ENCODE measurements at places on chromosomes 7 and 10.

- DNase-seq: no peak
Observed at GRCh38 chr7:66950311-66950710, 29.3 kb downstream of the TMEM248 start.

DNA sequence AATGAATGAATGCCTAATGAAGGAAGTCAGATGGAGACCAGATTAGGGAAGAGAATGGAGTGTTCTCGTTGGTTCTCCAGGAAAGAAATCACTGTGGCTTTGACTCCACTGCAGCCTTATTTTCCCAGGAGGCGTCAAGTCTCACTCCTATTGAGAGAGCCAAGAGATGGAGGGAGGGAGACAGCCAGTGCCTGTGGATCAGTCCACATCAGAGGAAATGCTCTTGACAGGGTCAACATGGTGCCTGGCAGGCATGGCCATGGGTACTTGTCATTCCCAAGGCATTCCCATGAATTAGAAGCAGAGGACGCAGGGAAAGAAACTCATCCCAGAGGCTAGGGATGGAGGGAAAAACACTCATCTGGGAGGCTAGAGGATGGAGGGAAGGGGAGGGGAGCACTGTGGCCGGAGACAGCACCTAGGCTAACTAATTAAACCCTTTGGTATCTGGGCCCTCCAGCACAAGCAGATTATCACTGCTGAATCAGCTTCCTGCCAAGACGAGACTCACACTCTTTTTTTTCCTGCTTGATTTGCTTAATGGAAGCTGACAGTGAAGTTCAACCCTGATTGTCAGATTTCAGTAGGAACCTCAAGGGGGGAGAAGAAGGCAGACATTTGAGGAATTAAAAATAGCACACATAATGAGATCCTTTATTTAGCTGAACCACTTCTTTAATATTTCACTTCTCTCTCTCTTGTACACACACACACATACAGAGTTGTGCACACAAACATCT, 1233.2 kb upstream of the AUTS2 start:
- no peak for DNase-seq

GRCh38 chr10:97102441-97102840, 83.3 kb downstream of the SLIT1 start:
- DNase-seq: no peak

- no peak for DNase-seq
Observed at GRCh38 chr10:71776481-71776925, 3.2 kb upstream of the VSIR start.

DNA sequence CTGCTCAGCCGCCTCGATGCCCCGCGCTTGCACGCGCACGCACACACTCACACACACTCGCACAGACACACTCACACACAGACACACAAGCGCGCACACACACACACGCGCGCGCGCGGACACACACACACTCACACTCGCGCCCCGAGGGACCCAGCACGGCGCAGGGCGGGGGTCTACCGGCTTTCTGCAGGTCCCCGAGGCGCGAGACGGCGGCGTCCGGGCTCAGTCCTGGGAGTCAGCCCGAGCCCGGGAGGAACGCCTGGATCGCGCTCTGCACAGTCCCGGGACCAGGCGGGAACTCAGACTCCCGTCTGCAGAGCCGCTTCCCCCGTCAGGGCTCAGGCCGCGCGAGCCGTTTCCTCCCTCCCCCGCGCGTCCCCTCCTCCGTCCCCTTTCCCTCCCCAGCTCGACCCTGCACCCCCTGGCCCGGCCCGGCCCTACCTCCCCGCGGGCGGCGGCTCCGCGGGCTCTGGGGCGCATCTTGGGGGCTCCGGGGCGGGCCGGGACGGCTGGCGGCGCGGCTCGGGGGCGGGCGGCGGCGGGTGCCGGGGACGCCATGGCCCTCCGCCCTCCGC, 464 bp downstream of the DENND2A start:
- DNase-seq: peak; percentile 24

DNA sequence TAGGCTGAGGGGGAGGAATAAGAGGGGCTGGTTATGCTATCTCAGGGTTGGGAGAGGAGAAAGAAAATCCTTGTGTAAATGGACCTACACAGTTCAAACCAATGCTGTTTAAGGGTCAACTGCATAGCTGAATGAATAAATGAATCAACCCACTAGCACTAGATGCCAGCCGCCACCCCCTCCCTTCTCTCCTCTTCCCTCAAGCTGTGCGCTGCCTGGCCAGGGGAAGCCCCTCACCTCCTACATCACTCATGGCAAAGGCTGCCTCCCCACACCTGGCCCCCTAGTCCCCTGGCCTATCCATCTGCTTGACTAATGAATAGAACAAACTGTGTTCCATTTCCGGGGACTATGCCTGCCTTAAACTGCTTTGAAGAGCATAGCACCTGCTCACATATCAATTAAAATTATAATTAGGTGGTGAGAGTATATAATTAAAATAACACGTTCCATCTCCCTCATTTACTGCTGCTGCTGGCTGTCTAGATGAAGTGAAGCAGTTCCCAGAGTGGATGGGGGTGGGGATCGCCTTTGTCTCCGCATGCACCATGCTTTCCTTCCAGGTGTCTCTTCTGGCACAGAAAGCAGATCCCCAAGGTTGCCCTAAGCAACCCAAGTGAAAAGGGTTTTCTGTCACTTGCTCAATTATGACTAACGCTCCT, 32.6 kb downstream of the GRID1 start:
- DNase-seq: no peak

DNA sequence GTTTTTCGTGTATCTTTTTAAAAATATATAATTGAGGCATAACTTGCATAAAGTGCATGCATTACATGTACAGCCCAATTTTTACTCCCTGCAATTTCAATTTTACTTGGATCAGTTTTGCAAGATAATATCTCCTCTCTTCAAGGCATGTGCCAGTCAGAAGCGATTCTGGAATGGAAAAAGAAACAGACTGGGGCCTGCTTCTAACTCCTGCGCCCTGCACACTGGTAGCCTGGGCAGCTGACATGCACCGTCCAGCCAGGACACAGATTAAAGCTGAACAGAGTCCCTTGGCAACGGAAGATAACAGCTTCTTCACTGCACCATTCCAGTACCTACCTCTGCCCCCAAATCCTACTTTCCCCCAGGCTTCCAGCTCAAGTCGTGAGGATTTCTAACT, 182.1 kb downstream of the FAM107B start:
- no peak for DNase-seq

GRCh38 chr10:109886781-109887140, 36.5 kb downstream of the XPNPEP1 start:
- DNase-seq: peak; percentile 54

DNA sequence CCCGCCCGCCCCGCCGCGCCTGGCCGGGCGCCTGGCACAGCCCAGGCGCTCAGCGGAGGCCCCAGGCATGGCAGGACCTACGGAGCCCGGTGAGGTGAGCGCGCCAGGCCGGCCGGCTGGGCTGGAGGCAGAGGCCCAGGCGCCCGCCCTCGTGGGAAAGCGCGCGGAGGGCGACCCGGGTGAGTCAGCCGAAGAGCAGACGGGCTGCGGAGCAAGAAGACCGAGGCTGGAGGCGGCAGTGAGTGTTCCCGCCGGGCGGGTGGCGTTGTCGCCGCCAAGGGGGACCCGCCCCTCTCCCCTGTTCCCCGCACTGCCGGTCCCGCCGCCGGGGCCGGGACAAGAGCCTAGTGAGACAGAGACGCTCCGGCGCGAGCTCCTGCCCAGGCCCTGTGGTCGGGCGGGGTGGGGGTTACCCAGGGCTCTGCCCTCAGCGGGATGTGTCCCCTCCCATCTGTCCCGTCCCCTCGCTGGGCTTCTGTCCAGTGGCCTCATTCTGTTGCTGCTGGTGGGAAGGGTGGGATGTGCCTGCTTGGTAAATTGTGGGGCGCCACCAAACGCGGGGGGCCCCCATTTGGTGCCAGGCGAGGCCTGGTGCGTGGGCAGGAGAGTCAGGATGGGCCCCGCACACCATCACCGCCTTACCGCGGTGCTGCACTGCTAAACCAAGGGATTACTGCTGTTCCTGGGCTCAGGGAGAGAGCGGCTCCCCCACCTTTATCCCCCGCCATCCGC, 17.0 kb upstream of the NODAL start:
- peak; percentile 83 for DNase-seq

- DNase-seq: no peak
Observed at GRCh38 chr7:20786779-20787659, at the start of gene SP8. SP8 (minus strand) TSS chr7:20786886; CDS start chr7:20786798, 88 bp downstream.

DNA sequence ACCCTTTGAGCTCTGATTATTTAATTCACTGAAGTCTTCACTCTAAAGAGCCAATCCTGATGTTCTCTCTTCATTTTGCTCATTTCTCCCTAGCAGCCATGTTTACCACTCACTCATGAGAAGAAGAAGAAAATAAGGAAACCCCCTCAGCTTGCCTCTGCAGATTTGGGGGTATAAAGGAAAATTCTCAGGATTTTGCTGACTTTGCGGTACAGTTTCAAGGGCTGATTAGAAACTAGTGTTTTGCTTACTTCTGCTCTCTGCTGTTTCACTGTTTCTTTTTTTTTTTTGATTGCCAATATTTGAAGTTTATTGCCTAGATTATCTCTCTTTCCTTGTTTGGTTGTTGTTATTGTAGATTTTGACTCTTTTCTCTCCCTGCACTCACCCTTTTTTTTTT, 23.4 kb downstream of the PCBD1 start:
- DNase-seq: no peak

DNA sequence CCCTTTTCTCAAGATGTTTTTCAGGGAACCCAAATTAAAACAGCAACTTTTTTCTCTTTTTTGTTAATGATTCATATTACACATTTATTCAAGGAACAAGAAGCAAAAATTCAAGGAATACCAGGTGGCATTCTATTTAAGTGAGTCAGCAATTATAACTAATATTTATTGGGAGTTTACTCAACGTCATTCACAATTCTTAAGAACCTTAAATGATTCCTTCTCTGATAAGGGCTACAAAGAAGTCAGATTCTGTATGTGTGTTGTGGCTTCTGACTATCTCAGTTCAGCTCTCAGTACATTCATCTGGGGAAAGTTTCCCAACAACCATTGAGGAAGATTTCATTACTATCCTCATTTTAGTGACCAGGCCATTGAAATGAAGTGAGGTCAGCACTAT, 470.7 kb upstream of the AKR1E2 start:
- DNase-seq: peak; percentile 69

DNA sequence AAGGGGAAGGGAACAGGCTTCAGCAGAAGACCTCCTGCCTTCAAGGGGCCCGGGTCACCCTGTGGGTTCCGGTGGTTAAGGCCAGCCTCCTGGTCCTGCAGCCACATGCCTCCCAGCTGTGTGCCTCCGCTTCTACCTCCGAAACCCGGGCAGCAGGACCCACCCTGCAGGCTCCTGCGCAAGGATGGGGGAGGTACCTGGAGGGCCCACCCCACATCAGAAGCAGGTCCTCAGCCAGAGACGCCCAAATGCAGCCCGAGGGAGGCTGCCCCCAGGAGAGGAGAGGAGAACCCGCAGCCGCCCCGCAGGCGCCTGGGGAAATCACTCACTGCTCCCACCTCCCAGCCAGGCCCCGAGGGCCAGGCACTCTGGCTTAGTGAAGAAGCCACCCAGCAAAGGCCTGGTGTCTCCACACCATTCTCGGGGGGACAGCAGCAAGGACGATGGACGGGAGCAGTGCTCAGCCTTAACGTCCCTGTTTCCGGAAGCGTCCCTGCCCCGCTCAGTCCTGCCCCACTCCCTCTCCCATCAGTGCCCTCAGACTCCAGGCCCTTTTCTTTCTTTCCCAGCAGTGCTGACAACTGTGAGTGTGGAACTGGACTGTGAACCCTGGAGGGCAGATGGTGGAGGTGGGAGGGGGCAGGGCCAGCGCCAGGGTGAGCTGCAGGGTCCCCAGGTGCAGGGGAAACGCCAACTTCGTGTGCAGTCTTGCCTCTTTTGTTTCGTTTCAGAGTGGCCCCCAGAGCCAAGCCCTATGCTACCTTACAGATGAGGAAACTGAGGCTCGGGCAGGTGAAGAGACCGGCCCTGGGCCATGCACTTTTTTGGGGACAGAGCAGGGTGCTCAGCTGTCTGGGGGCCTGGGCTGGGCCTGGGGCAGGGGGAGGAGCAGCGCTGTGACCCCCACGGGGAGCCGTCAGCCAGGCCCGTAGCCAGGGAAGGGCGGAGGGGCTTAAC, 138.0 kb downstream of the FAM53B start:
- DNase-seq: no peak

DNA sequence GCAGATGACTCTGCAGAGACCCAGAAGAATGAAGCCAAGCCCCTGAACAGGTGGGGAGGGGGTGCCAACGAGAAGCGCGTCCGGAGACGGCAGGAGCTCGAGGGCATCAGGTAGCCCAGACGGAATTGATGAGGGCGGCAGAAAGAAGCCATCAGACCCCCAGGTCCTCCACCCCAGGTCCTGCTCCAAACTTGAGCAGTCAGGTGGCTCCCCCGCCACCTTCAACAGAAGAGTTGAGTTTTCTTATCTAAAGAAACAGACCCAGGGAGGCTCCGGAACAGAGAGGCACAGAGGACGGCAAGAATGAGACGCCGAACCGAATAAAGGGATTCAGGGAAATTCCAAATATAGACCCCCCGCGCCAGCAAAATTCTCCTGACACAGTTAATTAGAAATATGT, 22.2 kb downstream of the RGS10 start:
- no peak for DNase-seq

- DNase-seq: no peak
Observed at GRCh38 chr10:61792921-61793320, 108.6 kb upstream of the ARID5B start.

DNA sequence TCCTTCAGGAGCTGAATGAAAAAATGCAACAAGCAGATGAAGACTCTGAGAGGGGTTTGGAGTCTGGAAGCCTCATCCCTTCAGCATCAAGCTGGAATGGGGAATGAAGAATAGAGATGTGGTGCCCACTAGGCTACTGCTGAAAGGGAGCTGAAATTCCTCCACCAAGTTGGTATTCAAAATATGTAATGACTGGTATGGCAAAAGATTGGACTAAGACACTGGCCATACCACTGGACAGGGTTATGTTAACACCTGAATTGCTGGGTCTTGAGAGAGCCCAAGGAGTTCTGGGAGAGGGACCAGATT, 5.4 kb downstream of the IFIT2 start:
- no peak for DNase-seq

GRCh38 chr7:135748770-135749169, at the start of gene FAM180A:
FAM180A (minus strand) TSS chr7:135748813; CDS start chr7:135748580, 233 bp downstream.
- no peak for DNase-seq

DNA sequence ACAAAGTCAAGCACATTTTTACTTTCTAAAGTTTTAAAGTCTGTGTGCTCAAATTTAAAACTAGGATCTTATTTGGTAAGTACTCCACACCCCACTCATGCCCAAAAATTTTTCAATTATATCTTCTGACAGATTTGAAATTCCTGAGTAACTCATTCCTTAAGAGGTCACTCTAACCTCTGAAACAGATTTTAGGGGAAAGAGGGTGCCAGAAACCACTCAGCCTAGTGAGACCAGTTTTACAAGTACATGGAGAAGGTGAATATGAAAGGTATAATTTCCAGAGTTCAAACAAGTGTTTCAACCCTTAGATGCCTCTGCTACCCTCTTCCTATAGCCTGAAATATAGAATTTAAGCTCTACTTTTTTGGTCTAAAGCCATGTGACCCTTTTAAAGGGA, 79.2 kb downstream of the C7orf25 start:
- no peak for DNase-seq

DNA sequence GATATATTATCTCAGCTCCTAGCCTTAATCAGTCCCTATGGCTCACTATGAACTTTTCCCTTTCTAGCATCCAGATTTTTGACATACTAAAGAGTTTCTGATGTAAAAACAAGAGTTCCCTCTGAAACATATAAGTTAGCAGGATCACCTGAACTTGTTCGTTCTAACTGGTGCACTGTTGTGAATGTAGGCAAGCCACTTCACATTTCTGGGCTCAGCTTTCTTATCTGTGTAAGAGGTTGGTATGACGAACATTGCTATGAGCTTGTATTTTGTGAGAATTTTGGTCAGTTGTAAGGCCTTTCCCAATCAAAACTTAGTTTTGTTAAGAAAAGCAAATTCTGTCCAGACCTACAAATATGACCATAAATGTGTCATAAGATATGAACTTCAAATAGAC, 46.1 kb downstream of the MAGI2 start:
- peak; percentile 28 for DNase-seq
